ENCODE measurements at places on chromosomes 4 and X.

DNA sequence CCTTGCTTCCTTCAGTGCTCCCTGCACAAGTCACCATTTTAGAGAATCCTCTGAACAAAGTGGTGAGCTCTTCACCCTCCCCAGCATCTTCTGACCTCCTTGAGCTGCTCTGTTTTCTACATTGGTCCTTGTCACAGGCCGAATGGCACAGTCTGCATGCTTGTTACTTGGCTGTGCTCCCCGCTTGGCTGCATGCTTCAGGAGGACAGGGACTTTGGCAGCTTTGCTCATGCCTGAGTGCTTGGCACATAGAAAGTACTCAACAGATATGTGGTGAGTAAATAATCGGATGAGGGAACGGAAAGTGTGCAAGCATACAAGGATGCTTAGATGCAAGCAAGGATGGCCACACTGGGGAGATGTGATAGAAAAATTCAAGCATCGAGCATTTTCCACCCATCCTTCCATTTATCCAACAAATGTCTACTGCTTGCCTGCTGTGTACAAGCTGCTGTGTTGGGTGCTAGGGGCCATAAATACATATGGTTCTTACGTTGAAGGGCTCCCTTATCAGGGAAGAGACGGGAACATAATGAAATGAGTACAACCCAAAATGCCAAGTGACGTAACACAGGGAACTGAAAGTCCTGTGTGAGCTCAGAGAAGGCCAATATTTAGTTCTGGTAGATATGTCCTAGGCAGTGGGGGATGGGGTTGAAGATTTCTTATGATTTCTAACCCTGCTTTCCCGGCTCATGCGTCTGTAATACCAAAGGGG, 31.2 kb downstream of the SLC2A9 start:
- DNase-seq: no peak

GRCh38 chr4:77037736-77038135, 38.1 kb downstream of the CCNI start:
- DNase-seq: no peak

- DNase-seq: no peak
These were observed 14.0 kb upstream of the IGFBP7 start for GRCh38 chr4:57124145-57124544.

GRCh38 chr4:22476011-22476410, 39.9 kb downstream of the ADGRA3 start:
- DNase-seq: no peak

- DNase-seq: no peak
These were observed 100.2 kb upstream of the OTUD4 start for GRCh38 chr4:145280541-145280940.

DNA sequence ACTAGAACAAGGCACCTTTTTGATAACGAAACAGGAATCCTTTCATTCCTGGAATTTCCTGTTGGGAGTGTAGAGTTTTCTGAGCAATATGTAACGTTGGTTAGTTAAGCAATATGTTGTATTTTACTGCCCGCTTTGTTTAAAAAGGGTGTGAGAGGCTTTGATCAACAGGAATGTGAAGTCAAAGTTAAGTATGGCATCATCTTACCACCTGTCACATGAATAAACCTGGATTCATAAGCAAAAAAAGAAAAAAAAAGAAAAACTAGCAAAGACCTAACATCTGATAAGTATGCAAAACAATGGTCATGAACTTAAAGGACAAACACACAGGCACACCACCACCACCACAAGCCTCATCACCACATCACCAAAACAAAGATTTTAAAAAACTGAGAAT, 7.1 kb upstream of the CXCL5 start:
- DNase-seq: no peak

- DNase-seq: no peak
These were observed 41.0 kb downstream of the MAP7D3 start for GRCh38 chrX:136210243-136210642.

DNA sequence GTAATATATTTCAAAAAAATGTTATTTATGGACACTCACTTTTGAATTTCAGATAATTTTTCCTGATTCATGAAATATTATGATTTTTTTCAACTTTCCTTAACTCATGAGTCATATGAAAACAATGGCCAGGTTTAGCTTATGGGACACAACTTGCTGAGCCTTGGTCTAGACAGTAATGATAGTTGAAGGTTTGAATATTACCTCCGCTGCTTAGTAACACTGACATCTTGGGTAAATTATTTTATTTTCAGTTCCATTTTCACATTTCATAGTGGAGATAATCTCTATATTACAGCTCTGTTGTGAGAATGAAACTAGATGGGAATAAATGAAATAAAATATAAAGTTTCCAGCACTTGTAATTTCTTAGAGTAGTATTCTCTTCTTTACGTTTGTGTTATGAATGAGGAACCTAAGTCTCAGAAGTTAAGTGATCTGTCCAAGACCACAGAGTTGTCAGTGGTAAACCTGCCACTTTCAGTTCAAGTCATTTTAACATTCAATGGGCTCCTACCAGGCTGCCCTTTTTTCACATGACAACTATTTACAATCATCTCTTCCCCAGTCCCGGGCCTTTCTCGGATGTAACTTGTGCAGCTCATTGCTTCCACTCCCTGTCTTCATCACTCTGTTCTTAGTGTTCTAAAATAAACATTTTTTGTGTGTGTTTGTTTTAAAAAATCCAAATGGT, 46.8 kb upstream of the GC start:
- no peak for DNase-seq

- DNase-seq: no peak
These were observed 33.1 kb downstream of the TET2 start for GRCh38 chr4:105179539-105180401.

- DNase-seq: no peak
These were observed 101.4 kb downstream of the FNIP2 start for GRCh38 chr4:158870282-158870625.

DNA sequence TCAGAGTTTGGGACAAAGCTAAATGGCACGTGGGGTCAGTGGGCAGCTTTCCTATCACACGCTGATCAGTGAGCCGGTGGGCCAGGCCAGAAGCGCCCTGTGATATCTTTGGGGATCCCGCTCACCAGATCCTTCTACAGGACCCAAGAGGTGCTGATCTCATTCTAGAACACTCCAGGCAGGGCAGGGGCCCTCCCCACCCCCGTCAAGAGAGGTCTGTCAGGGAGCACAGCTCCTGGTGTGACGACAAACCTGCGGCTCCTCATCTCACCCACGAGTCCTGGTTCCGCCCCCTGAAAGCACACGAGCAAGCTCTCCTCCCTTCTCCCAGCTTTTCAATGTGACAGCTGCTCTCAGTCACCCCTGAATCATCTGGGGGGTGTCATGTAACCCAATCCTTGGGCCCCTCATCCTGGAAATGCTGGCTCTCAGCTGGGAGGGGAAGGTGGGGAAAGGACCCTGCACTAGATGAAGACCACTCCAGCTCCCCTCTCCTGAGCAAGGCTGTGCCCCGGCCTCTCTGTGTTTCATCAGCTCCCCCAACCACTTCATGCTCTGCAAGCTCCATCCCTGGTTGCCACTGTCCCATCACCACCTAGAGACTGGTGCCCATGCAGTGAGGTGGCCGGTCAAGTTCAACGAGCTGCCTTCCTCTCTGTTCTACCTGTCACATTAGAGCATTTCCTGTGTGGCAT, 4.6 kb downstream of the HCFC1 start:
- no peak for DNase-seq

- DNase-seq: no peak
These were observed 53.9 kb upstream of the UGT2B4 start for GRCh38 chr4:69549651-69550050.

DNA sequence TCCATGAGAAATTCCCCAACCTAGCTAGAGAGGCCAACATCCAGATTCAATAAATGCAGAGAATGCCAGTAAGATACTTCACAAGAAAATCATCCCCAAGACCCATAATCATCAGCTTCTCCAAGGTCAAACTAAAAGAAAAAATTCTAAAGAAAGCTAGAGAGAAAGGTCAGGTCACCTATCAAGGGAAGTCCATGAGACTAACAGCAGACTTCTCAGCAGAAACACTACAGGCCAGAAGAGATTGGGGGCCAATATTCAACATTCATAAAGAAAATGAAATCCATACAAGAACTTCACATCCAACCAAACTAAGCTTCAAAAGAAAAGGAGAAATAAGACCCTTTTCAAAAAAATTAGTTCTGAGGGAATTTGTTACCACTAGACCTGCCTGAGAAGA, 118.8 kb upstream of the ANXA10 start:
- no peak for DNase-seq

- DNase-seq: peak; percentile 8
These were observed 325.6 kb downstream of the CAMK2D start for GRCh38 chr4:113435893-113436292.

- no peak for DNase-seq
These were observed 9.0 kb downstream of the USO1 start for GRCh38 chr4:75733369-75733768.

DNA sequence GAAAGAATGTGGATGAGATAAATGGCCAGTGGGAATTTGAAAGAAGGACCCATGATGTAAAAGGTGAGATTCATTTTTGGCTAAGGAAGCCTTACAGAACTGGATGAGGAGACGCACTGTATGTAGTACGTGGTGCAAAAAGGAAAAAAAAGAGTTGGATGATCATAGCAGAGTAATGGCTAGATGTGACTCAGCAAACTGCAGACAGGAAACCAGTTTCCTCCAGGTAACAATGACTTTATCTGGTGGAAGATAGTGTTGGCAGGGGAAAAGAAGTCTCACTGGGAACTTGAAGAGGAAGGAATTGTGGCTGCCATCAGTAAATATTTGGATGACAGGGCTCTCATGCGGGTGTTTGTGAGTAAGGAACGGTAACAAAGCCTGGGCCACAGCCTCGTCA, 243.2 kb downstream of the CPE start:
- no peak for DNase-seq

DNA sequence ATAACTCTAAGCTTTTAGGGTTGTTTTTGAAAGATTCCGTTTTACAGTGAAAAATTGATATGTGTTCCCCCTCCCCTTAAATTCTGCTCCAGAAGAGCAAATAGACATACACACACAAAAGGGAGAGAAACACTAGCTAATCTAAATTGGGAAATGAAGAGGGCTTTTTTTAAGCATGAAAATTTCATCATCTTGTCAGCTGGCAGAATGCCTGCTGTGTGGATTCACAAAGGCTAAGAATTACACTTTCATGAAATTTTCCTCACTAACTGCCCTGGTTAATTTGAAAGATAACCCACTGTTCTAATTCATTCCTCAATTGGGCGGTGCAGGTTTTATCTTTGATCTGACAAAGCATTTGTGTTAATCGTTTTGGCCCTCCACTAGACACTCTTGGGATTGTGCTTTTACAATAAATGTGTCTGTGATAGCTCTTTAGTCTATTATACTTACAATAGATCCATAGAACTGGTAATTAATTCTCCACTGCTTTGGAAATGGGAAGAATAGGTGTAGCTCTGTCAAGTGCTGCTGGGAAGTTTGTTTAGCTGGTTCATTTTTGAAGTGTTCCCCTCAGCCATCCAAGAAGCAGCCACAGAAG, 152.9 kb downstream of the POLA1 start:
- no peak for DNase-seq

DNA sequence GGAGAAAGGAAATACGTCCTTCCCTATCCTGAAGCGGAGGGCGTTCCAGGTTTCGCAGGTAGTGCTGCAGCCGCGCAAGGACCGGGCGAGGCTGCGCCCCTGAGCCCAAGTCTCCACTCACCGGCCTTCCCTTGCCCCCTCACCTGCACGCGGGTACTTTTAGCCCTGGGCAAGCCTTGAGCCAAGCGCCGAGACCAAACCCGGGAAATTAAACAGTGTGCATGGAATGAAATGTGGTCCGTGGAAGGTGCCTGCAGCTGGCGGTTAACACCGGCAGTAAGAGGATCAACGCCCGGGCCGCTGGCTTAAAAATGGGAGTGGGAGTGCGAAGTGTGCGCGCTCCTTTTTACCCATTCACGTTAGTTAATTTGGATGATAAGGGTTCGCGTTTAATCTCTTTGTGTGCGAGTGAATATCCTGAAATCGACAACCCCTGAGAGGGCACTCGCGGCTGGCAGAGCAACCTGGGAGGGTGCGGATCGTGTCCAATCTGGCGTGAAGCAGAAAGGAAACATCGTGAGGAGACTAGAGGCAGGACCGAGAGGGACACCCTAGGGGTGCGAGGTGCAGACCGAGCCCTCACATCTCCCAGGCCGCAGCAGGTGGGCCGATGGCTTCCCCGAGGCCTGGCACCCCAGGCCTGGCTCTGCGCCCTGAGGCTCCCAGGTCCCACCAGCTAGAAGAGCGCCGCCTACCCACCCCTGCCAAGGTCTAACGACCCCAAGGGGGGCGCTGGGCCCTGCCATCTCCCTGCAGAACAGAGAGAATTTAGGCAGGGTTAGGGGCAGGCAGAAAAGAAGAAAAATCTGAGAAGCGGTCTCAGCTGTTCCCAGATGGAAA, 2.0 kb upstream of the HELT start:
- no peak for DNase-seq

DNA sequence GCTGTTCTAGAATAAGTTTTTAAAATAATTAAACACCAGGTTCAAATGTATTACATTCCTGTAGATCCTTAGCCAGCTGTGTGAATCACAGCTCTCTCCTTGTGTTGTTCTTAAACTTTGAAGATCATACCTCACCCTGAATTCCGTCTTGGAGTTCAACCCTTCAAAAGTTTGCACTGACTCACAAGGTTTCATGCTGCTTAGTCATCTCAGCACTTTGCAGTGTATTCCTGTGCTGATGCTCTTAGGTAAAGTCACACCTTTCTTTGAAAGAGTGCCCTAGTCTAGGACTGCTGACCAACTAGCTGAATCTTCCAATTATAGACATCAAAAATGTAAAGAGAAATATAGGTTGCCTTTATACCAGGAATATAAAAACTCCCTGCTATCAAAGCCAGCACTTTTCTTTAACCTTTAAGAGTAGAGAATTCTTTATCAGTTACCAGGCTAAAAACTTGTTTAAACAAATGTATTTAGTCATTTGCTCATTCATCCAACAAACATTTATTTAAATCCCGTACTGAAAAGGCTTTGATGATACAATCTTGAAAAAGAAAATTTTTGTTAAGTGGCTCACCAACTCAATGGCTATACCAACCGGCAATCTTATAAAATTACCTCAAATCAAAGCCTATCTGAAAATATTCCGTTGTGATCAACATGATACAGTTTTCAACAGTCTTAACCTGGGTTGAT, 169.7 kb downstream of the RAP1GDS1 start:
- DNase-seq: no peak

- peak; percentile 20 for DNase-seq
These were observed 1.0 kb upstream of the DAPP1 start for GRCh38 chr4:99815597-99816011.

DNA sequence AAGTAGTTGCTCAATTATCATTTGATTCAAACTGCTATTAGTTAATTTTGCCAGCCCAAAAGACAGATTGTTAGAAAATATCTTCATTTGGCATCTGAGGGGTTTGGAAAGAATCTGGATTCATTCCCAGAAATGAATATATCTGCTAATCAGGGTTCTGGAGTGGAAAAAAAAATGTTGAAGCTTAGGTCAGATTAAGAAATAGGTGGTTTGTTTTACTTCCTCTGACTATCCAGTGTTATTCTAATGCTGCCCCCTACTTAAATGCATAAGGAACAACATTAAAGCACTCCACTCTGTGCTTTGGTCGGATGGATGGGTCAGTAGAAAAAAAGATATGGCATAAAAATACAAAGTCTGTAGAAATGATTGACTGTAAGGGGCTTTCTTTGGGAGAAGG, 89.0 kb downstream of the LUZP4 start:
- DNase-seq: no peak
